Uterine smooth muscle cell (primary cell): ENCODE measurements at places on chromosomes 13 and 19. TPM values are rescaled to one million over a fixed set of nuclear protein-coding genes. Genes with fewer than 3 reads are reported as not detected.

PEG3 gene
- total RNA-seq, result 1.9 and 3.9 TPM in 2 replicates

PEAK3 gene
- total RNA-seq, result not detected in 2 replicates

C19orf67 gene
- total RNA-seq, result not detected in 2 replicates

PALM gene
- 2.1 and 3.5 TPM in 2 replicates for total RNA-seq

NOVA2 gene
- under 0.01 TPM in 1 of 2 replicates, not detected in the other for total RNA-seq

SIGLEC5 gene
- not detected in 2 replicates for total RNA-seq

SULT2A1 gene
- not detected in 2 replicates for total RNA-seq

LILRB1 gene
- not detected in 2 replicates for total RNA-seq

GNG8 gene
- not detected in 2 replicates for total RNA-seq

NXNL1 gene
- total RNA-seq, result not detected in 2 replicates

RXFP2 gene
- not detected in 2 replicates for total RNA-seq

ZNF850 gene
- 2.9 and 3.1 TPM in 2 replicates for total RNA-seq

UTP14C gene
- 14.8 and 20.6 TPM in 2 replicates for total RNA-seq

SIGLEC14 gene
- not detected in 2 replicates for total RNA-seq

ADGRE2 gene
- 0.11 and 0.12 TPM in 2 replicates for total RNA-seq

ETV2 gene
- 0.11 and 0.50 TPM in 2 replicates for total RNA-seq

CPAMD8 gene
- total RNA-seq, result 0.66 and 1.5 TPM in 2 replicates

DACT3 gene
- 6.2 and 8.0 TPM in 2 replicates for total RNA-seq

MEIOSIN gene
- total RNA-seq, result not detected in 2 replicates

RNF17 gene
- 0.12 TPM in 1 of 2 replicates, not detected in the other for total RNA-seq

GPR12 gene
- total RNA-seq, result not detected in 2 replicates

PDX1 gene
- total RNA-seq, result not detected in 2 replicates

CGB5 gene
- total RNA-seq, result not detected in 2 replicates

RASAL3 gene
- 0.12 TPM in 1 of 2 replicates, not detected in the other for total RNA-seq

PBX4 gene
- 1.9 and 2.8 TPM in 2 replicates for total RNA-seq

RFXAP gene
- 1.9 and 2.3 TPM in 2 replicates for total RNA-seq

CARM1 gene
- 28.6 and 33.5 TPM in 2 replicates for total RNA-seq

IZUMO1 gene
- not detected in 2 replicates for total RNA-seq

DHDH gene
- total RNA-seq, result not detected in 2 replicates

LHFPL6 gene
- total RNA-seq, result 42.9 and 54.1 TPM in 2 replicates

LRP3 gene
- total RNA-seq, result 22.6 and 35.2 TPM in 2 replicates

OVOL3 gene
- not detected in 2 replicates for total RNA-seq

ZNF433 gene
- total RNA-seq, result 6.5 and 7.6 TPM in 2 replicates

DMKN gene
- 14.1 and 21.9 TPM in 2 replicates for total RNA-seq
